ENCODE measurements at places on chromosomes 7 and 10.

GRCh38 chr7:150983893-150984368 lies 5.8 kb upstream of the KCNH2 start:
- peak; percentile 65 for DNase-seq

- no peak for DNase-seq
Measured at GRCh38 chr10:79431428-79431827, 14.0 kb downstream of the ZCCHC24 start.

GRCh38 chr10:61939902-61940301 lies 38.4 kb downstream of the ARID5B start:
- DNase-seq = peak; percentile 87

- no peak for DNase-seq
Measured at GRCh38 chr10:90560331-90560730, 297.5 kb downstream of the HTR7 start.

Data from PC-3 (cell line).